Cardiac fibroblast (primary cell): ENCODE measurements at places on chromosomes 7 and 10.

DNA sequence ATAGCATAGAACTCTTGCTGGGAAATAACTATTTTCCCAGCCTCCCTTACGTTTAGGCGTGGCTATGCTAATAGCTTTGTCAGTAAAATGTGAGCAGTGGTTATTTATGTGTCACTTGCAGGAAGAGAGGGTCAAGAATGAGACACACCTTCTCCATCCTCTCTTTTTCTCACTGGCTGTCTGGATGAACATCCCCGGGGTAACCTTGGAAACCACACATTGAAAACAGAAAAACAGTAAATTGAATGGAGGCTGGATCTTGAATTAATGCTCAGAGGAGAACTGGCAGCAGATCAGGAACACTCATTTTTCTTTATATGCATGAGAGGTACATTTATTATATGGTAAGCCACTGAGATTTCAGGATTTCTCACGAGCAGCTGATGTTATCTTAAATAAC, 127.6 kb downstream of the DNAJB9 start:
- DNase-seq, result no peak

DNA sequence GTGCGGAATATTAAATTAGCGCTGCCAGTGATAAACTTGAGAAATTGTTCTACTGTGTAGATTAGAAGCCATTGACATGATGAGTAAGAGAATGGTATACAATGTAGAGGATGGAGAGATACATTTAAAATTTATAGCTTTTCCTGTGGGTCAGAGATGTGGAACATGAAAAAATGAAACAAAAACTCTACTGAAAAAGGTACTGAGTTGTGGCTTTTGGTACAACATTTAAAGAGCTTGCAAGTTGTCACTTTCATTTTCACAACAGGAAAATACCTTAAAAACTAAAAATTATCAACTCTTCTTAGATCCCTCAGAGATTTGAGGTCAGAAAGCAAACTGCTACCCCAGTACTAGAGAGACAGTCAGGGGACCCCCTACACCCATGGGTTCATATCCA, 348.8 kb upstream of the CDC14C start:
- DNase-seq, result no peak

- no peak for DNase-seq
Measured at GRCh38 chr7:38296059-38296857, 22.8 kb upstream of the TARP start.

- DNase-seq, result no peak
Measured at GRCh38 chr7:157280216-157280841, 56.5 kb upstream of the DNAJB6 start.

- no peak for DNase-seq
Measured at GRCh38 chr10:79354141-79354540, 6.9 kb downstream of the PPIF start.

DNA sequence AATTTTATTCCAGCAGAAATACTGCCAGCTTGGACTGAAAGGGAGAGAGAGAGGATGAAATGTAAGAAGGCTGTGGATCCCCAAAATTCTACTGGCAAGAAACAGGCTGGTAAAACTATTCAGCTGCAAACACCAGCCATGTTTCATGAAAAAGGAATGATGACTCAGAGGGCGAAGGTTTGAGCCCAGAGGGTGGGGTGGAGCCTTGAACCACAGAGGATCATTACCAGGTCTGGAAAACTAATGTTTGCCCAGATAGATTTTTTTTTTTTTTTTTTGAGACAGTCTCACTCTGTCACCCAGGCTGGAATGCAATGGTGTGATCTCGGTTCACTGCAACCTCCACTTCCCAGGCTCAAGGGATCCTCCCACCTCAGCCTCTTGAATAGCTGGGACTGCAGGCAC, 41.7 kb upstream of the NRF1 start:
- peak; percentile 85 for DNase-seq
